Stimulated activated CD4-positive, alpha-beta T cell treated with anti-CD3 and anti-CD28 coated beads, Interleukin-12 subunit alpha, Interleukin-12 subunit beta, amount 100 ng/mL, for 24 hours (primary cell): ENCODE measurements at places on chromosomes 13 and 19.

DNA sequence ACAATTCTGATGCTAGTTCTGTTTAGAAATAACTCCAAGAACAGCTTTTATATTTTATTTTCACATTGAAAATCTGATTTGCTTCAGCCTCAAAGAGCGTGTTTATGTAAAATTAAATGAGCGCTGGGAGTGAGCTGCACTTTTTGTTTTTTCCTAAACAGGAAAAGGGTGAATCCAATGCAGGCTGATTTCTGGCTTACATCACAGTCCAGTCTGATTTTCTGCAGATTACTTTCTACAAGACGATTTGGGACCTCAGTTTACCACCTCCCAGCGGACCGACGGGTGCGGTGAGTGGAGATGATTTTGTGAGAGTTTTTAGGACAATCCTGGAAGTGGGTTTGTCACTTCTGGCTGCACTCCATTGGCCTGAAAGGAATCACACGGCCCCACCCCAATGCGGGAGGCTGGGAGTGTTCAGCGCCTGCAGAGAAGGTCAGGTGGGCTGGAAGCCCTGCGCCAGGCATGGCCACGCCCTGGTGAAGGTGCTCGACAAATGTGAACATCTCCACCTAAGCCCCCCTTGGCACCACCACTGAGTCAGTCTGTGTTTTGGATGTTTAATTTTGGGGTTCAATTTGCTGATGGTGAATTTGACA is 90.1 kb downstream of the ANKRD10 start:
- DNase-seq = no peak

GRCh38 chr13:93450191-93450621 is 223.6 kb downstream of the GPC6 start:
- DNase-seq = no peak

DNA sequence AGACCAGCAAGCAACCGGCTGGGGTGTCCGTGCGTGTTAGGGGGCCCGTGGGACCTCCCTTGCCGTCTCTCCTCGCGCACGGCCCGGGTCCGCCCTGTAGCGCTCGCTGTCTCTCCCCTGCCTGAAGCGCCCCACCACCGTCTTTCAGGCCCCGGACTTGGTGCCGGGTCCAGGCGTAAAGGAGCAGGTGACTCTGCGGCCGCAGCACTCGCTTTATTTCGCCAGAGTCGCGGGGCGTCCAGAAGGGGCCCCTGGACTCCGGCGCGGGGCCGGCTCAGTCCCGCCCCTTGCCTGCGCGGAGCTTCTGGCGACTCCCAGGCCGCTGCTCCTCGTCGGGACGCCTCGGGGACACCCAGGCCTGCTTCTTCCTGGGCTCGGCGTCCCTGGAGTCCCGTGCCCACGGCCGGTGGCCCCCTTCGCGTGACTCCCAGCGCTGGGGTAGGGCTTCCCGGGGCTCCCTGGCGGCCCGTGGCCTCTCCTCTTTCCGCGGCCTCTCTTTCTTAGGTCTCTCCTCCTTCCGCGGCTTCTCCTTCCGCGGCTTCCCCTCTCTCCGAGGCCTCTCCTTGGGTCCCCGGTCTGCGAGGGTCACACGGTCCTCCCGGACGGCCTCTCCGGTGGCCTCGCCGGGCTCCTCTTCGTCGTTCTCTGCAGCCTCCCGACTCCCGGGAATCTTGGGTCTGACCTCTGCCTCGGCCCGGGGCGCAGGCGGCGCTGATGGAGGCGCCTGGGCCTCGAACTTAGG is 3.1 kb downstream of the AMH start:
- no peak for DNase-seq

- no peak for DNase-seq
These were observed 38.6 kb upstream of the SEMA6B start for GRCh38 chr19:4597975-4598671.

DNA sequence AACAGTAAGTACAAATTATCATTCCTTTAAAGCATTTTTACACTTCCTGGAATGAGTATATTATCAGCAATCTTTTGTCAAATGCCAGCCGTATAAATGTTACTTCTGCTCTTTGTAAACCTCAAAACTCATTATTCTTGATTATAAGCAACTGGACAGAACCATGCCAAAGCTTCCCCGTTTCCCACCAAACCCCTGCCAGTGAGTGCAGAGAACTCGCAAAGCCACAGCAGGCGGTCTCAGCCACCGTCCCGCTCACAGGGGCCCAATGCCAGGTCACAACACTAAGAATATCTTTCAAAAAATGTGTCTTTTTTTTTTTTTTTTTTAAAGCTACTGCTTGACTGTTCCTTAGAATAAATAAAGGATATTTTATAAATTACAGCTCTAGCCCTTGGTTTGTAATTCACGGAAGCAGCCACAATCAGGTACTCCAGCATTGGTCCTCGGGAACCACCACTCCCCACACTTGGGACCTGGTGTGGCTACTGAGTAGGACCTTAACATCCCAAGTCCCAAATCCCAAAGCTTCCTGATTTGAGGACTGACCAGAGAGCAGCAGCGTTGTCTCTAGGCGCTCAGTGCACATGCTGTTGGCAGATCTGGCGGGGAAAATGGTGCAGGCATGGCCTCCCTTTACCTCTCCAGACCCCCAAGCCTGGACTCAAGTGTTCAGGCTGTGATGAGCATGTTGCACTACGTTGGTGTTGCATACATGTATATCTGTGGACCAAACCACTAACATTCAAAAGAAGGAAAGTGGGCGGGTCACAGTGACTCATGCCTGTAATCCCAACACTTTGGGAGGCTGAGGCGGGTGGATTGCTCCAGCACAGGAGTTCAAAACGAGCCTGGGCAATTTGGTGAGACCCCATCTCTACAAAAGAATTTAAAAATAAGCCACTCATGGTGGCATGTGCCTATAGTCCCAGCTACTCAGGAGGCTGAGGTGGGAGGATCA is 19.0 kb downstream of the KCTD15 start:
- DNase-seq = no peak

- no peak for DNase-seq
These were observed 13.5 kb downstream of the DPF1 start for GRCh38 chr19:38210458-38210987.

DNA sequence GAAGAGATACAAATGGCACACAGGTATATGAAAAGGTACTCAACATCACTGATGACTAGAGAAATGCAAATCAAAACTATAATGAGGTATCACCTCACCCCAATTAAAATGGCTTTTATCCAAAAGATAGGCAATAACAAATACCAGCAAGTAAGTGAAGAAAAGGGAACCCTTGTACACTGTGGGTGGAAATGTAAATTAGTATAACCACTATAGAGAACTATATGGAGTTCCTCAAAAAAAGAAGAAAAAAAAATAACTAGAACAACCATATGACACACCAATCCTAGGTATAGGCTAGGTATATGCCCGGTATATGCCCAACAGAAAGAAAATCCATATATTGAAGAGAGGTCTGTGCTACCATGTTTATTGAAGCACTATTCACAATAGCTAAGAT is 150.9 kb downstream of the VWA8 start:
- no peak for DNase-seq

- no peak for DNase-seq
These were observed 144.6 kb downstream of the GGACT start for GRCh38 chr13:100443998-100444328.
